ENCODE measurements at places on chromosomes 3 and 15. TPM values are rescaled to one million over a fixed set of nuclear protein-coding genes. Genes with fewer than 3 reads are reported as not detected.

The CTDSPL gene
- 46.0 TPM for total RNA-seq

The GABRB3 gene
- 1.6 TPM for total RNA-seq

The WDR5B gene
- total RNA-seq = 2.4 TPM

The DMXL2 gene
- total RNA-seq = 6.5 TPM

The KLHL40 gene
- total RNA-seq = 0.11 TPM

The ALPK3 gene
- total RNA-seq = 114 TPM

The RBPMS2 gene
- total RNA-seq = 215 TPM

All from Right ventricle myocardium superior (tissue), 1 donor.